ENCODE measurements at places on chromosomes 16 and 17. TPM values are rescaled to one million over a fixed set of nuclear protein-coding genes. Genes with fewer than 3 reads are reported as not detected.

DNA sequence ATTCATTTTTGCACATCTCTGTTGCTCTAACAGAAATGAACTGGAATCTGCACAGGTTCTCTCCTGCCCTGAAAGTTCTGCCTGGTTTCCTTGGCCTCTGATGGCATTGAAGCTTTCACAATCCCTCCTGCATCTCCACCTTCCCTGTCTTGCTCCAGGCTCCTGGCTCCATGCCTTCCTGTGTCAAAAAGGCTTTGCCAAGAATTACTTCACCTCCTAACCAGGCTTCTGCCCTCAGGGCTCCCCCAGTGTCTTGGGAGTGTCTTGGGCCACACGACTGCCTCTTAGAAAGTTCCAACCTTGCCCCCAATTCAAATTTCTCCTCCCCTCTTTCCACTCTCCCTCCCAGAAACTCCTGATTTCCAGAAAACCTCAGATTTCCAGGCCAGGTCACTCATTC, 37.0 kb upstream of the DNAH9 start:
- no peak for DNase-seq

DNA sequence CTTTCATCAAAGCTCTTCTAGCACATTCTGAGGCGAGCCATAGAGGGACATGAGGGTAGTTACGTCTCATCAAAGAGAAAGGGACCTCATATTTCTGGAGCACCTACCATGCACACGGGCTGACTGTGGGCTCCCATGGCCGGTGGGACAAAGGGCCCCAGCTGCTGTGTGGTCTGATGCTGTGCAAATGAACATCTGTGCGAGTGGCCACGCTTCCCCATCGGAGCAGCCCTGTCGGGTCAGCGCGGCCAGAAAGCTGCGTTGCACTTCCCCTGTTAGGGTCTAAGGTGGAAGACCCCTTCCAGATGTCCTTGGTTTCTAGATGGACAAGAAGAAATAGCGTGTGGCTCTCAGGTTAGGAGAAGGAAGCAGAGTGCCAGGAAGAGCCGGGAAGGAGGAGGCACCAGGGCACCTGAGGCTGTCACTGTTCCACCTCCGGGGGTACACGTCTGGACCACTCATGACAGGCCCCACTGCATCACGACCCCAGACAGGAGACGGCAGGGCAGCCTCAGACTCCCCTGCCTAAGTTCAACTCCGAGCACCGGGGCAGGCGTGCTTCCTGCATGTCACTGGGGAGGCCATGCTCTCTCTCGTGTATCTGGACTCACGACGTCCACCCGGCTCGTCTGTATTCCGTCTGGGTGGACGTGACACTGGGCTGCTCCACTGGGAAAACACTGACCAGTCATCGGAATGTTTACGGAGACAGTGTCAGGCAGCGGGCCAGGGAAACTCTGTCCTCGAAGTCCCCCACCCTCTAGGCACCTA, 8.5 kb upstream of the BAIAP2 start:
- DNase-seq = no peak

DNA sequence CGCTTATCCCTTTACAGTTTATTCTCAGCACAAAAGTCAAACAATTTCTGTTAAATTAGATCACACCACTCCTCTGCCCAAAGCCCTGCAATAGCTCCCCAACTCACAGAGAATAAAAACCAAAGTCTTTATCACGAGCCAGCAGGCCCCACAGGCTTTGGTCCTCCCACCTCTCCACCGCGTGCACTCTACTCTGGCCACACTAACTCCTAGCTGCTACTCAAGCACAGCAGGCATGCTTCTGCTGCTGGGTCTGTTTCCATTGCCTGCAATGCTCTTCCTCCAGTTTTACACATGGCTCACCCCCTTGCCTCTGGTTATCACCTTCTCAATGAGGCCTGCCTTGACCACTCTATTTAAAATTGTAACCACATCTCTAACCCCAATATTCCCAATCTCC, 27.6 kb downstream of the HELZ start:
- no peak for DNase-seq

- DNase-seq = no peak
Measured at GRCh38 chr17:18182978-18183333, 672 bp upstream of the ALKBH5 start.

GRCh38 chr17:3843935-3844516, 2.0 kb downstream of the NCBP3 start:
- peak; percentile 23 for DNase-seq

GRCh38 chr17:38751144-38751807, 1.3 kb upstream of the PSMB3 start:
- DNase-seq = no peak

The TTLL6 gene
- 0.40 TPM for polyA plus RNA-seq

- no peak for DNase-seq
Measured at GRCh38 chr16:88503374-88503770, 50.3 kb downstream of the ZFPM1 start.

DNA sequence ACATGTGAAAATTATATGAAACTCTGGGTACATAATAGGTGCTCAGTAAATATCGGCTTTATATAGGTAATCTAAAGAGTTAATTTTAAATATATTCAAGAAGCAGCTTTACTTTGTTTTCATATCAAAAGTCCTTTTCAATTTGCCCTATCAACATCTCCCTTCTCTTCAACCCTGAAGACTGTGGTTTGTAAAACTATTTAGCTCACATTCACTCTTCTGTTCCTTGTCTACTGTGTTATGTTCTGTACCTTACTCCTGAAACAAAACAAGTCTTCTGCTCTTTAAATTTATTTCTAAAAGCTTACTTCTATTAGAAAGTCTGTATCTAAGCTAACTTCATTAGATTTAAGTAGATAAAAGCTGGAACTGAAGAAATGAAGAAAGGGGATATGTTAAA, 301.7 kb upstream of the PMFBP1 start:
- DNase-seq = no peak

The TCAP gene
- polyA plus RNA-seq = 2.0 TPM

DNA sequence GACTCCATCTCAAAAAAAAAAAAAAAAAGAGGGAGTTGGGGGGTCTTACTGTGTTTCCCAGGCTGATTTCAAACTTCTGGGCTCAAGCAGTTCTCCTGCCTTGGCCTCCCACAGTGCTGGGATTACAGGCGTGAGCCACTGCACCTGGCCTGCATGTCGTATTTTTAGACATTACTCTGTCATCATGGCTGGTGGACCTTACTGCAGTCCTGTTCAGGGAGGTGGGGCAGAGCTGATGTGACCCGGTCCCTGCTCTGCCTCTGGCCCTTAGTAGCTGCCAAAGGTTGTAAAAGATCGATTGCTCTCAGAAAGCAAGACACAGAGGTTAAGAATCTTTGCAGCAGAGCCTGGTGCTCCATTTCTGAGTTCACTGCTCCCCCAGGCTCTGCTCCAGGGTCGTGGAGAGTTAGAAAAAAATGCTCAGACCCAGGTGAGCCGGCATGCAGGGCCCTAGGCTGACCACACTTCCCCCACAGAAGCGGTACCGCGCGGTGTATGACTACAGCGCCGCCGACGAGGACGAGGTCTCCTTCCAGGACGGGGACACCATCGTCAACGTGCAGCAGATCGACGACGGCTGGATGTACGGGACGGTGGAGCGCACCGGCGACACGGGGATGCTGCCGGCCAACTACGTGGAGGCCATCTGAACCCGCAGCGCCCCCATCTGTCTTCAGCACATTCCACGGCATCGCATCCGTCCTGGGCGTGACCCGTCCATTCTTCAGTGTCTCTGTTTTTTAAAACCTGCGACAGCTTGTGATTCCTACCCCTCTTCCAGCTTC, 7.1 kb upstream of the LASP1NB start:
- DNase-seq = no peak

All from renal pelvis (tissue), 12 donors.